Left ventricle myocardium inferior (tissue), 1 donor: ENCODE measurements at places on chromosomes 16 and 17. TPM values are rescaled to one million over a fixed set of nuclear protein-coding genes. Genes with fewer than 3 reads are reported as not detected.

The CTRB1 gene
- total RNA-seq: not detected

DNA sequence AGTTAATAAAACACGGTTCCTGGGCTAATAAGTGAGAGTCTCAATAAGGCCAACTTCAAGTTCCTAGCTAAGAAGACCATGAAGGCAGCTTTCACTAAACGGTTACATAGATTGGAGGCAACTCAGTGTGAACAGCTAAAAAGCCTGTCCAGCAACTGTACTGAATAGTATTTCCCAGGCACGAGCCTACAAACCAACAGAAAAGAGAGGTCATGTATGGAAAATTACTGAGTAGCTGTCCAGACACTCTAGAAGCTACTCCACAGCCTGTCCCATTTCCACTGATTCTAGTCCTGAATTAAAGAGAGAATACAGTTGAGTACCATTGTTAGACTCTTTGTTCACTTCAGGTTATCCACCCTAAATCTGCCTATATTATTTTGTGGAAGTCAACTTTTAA is 36.5 kb upstream of the C17orf78 start:
- no peak for DNase-seq

- DNase-seq: no peak
Measured at GRCh38 chr16:1026784-1027500, 45.4 kb downstream of the SOX8 start.

DNA sequence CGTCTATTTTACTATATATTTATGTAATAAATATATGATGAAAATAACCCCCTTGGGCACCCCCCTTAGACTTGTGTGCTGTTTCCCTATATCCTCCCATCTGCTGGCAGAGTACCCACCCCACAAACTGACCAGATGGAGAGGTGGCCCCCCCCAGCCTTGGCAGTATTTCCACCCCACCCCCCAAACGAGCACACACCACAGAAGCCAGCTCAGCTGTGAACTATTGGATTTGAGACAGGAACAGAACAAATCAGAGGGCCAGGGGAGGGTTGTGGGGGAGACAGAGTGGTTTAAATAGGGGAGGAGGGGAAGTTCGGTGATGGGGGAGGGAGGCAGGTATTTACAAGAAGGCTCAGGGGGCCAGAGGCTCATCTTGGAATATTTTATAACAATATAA is 7.8 kb downstream of the NR1D1 start:
- no peak for DNase-seq

The PPL gene
- 7.6 TPM for total RNA-seq

The CCDC40 gene
- 7.7 TPM for total RNA-seq

The ABAT gene
- 14.5 TPM for total RNA-seq

GRCh38 chr16:60810250-60810649 is 1226.0 kb downstream of the CDH8 start:
- no peak for DNase-seq

The STAC2 gene
- 0.36 TPM for total RNA-seq

GRCh38 chr16:55588799-55589198 is 22.3 kb downstream of the CAPNS2 start:
- DNase-seq: no peak
